ENCODE measurements at places on chromosomes 7 and 10.
A peak's percentile ranks its signal among the peaks of the same experiment; 100 is the strongest.

DNA sequence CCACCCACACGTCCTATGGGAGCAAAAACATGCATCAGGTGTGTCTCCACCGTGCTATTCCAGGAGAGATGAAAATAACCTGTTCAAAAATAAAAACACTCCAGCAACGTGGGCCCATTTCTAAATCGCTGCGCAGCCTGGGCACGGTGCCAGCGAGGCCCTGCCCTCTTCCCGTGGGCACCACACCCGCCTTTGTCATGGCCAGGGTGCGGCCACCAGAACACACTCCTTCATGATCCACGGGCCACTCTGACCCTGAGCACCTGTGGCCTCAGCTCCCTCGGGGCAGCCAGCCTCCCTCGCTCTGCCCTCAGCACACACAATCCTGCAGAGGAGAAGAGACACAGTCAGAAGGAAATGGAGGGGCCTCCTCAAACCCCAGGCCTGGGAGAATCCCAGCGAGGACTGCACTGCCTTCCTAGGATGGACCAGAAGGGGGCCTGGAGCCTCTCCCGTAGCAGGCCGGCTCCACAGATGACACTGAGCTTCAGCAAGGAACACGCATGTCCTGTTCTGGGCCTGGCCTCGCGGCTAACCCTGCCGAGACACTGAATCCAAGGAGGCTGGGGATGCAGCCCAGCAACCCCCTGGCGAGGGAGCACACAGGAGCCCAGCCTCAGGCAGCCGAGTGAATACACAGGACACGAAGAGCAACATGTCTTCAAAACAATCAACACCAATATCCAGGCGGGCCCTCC lies 169.0 kb downstream of the MAD1L1 start:
- peak; percentile 41 for DNase-seq

- peak; percentile 6 for DNase-seq
These were observed 68.6 kb downstream of the GLCCI1 start for GRCh38 chr7:8037151-8037550.

DNA sequence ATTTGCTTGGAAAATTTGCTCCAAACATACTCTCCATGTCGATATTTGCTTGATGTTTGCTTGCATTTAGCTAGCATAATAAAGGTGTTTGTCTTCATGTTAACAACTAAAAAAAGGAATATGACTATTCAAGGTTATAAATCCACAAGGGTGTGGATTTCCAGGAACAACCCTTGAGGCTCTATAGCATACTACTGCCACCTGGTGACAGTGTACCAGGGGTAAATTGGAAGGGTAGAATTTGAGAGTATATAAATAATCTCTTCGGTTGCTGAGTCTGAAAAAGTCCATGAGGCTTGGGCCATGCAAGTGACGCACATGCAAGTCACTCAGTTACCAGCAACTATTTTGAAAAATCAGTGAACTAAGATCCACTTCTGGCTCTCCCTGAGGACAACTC lies 68.4 kb downstream of the SLIT1 start:
- no peak for DNase-seq

DNA sequence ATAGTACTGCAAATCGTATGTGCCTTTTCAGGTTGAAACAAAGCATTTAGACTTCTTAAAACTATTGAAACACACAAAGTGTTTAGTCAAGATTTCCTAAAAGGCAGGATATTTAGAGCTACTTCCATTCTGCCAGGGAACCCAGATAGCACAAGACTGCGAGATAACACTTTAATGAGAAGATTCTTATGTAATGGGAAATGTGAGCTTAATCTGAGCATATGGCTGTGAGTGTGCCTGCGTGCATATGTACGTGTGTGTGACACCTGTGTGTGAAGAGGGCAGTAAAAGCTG lies 14.3 kb upstream of the JCAD start:
- no peak for DNase-seq

- DNase-seq: peak; percentile 48
These were observed 33.8 kb upstream of the ZFAND2A start for GRCh38 chr7:1193593-1194424.

- peak; percentile 38 for DNase-seq
These were observed 28.5 kb downstream of the ZMIZ1 start for GRCh38 chr10:79097021-79097872.

GRCh38 chr10:9510626-9511025 lies 1456.1 kb downstream of the GATA3 start:
- DNase-seq: no peak

- DNase-seq: no peak
These were observed 2.4 kb upstream of the EGR2 start for GRCh38 chr10:62818426-62819011.

- no peak for DNase-seq
These were observed 1020.6 kb downstream of the XPNPEP1 start for GRCh38 chr10:108902619-108903285.

- DNase-seq: no peak
These were observed 93.7 kb downstream of the TMEM26 start for GRCh38 chr10:61359452-61359851.

GRCh38 chr7:156898938-156899337 lies 6.0 kb upstream of the LMBR1 start:
- DNase-seq: peak; percentile 39
